ENCODE measurements at places on chromosomes 2 and 18.

DNA sequence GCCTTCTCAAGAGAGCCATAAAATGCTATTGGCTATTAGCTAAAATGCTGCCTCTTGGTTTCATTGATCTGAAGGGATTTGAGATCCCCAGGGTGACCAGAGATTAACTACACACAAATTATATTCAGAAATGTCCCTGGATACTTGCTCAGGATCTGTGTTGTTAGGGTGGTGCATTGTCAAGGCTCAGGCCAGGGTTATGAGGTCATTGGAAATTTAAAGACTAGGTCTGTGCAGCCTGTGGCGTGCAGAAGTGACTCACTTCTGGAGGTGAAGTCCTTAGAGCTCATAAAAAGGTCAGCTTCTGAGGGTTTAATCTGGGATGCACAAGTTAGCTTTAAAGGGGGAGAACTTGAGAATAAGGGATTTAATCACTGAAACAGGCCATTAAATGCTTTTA is 23.5 kb downstream of the LRRTM1 start:
- no peak for DNase-seq

DNA sequence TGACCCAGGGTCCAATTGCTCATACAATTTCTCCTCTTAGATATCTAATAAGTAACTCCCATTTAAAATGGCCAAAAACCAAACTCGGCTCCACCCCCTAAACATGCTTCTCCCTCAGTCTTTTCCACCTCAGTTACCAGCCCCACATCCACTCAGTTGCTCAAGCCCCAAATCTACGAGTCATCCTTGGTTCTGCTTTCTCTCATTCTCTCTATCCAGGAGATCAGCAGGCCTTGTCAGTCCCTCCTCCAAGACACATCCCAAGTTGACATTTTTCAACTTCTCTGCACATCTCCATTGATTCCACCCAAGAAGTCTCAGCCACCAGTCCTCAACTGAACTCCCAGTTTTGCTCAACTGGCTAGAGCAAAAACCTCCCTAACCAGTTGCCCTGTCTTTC is 40.5 kb upstream of the RTN4 start:
- DNase-seq = no peak

DNA sequence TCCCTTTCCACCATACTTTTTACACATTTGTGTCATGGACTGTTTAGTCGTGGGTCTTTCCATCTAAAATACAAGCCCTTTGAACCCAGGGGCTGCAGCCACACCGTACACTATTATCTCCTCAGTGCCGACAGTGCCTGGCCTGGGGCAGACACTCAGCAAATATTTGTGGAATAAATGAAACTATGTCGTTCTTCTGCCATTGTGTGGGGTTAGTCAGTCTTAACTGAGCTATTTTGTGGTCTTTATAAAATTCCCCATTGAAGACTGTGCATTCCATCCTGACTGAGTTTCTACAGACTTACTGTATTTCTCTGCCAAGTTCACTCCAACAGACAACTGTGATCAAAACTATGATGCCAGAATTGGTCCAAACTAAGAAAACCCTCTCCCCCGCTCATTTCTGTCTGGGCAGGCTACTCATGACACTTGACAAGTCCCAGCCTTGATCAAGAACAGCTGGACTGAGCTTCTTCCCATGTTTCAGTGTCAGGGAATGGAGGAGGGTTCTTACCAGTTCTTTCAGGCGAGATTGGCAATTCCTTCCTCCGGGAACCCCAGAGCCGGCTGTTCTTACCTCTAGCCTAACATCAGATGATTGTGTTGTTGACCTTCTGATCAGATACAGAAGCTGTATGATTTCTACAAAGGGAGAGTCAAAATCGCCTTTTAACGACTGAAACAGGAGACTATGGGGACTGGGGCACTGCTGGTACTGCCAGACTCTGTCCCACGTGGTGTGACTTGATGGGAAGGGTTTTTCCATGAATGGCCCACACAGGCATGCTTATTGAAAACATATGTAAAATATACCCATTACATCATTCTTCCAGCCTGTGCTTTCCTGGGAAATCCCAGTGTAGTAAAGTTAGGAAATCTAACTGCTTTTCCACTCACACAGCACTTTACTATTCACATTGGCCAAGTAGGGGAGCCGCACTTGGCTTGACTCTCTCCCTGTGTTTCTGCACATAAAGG is 77.4 kb upstream of the NPAS2 start:
- DNase-seq = no peak

DNA sequence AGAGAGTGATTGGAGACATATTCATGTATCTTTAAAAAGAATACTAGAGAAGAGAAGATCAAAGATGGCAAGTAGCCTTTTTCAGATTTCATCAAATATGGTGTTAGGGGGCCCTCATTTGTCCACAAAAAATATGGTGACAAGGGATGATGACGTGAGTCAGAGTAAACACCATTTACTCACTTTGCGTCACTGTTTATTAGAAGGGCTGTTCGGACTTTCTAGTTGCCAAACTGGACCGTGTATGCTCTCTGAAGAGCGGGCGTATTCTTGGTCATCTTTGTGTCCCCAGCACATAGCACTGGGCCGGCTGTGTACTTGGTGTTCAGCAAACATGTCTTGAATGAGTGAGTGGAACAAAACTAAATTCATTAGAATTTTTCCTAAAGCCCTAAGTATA is 37.5 kb downstream of the TTC39C start:
- DNase-seq = no peak

DNA sequence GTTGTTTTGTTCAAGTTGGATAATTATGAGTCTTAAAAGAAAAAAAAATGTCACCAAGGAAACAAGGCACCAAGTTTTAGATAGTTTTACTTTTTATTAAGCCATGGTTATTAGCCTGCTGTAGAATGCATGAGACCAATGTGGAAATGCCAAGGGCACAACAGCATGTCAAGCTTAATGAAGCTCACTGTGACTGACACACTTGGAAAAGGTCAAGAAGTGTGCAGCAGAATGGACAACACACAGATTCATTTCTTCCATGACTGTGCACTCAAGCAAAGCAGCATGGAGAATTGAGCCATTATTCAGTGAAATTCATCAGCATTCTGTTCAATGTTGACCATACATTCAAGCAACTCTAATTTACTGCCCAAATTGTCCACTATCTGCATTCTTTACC is 23.6 kb downstream of the SPHKAP start:
- no peak for DNase-seq

DNA sequence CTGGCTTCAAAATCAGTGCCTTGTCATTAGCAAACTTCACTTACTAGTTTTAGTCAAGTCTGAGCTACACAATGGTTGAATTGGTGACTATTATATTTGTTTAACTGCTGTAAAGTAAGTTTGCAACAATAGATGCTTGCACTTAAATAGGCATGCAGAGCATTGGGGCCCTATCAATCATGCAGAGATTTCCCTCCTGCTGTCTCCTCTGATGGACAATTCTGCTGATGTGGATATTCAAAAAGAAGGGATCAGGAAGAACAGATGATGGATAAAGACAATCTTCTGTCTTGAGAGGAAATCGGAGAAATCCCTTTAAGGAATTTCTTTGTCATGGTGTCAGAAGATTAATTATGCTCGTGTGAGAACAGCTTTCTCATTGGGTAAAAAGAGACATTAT is 89.0 kb downstream of the GREB1L start:
- DNase-seq = no peak

GRCh38 chr2:225326969-225327368 is 72.5 kb upstream of the NYAP2 start:
- no peak for DNase-seq

DNA sequence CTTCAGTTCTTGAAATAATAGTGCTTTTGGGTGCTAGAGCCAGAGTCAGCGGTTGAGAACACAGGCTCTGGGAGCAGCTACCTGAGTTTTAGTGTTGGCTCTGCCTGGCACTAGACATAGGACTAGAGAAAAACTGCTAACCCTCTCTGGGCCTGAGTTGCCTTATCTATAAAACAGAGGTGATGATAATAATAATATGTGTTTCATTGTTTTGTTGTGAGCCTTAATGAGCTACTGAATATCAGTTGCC is 391.7 kb downstream of the PTPRM start:
- DNase-seq = no peak

DNA sequence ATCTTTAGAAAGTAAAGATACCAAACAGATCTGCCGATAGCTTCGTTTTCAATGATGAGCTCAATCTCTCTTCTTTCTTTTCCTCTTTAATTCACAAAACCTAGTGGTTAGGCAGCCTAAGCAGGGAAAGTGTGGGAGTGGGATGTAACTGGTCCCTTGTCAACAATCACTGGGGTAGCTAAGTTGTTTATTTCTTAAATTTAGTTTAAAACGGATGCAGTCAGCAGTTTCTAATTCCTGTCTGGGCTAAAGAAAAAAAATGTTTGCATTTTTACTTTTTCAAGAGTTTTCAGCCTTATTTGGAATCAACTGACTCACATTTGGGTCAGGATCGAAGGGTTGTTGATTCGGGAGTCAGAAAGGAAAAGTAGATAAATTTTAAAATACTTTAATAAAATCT is 137.7 kb upstream of the TACR1 start:
- no peak for DNase-seq

DNA sequence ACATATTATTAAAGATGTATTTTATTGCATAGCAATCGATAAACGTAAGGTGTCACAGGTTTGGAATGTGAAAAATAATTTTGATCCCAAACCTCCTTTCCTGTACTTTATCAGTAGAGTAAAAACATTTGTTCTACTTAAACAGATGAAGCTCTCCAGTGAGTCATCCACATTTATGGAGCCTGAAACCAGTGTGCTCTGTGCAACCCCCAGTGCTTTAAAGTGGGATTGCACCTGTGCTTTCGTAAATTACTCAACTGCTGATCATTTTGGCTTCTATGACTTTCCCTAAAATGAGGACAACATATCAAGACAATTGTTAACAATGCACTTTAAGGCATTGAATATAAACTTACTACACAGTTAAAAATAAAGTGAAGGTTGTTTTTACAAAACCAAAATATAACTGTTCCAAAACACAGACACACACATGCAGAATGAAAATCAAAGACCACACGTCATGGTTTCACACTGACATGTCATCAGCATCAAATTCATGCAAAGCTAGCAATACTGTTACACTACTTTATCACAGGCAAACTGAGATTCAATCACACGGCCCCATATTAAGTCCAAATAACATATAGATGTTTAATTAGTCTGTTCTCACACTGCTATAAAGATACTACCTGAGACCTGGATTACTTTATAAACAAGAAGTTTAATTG is 9.7 kb downstream of the TMEM18 start:
- DNase-seq = no peak

DNA sequence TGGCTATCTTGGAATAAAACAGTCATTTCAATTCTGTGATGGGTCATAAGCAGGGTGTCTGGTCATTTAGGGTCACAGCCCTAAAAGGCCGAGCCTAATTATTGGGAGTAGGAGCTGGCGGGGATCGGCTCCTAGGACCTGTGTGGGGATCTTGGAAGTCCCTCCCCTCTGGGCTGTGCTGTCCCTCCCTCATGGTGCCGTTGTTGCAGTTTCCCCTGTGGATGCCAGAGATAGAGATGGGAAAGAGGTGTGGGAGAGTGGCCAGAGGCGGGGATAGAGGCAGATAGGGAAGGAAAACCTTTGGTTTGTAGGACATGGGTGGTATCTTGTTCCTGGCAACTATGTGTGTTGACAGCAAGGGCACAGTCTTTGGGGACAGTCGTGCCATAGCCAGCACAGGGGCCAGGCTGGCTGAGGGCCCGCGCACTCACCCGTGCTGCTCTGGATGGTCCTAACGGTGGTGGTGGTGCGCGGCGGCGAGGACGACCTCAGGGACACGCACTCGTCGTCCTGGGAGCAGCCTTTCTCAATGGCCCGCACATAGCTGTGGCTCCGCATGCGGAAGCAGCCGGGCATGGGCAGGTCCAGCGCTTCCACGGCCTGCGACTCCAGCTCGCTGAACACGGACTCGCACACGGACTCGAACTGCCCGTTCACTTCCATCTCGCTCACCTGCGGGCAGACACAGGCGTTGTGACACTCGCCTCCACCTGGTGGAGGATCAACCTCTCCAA is 278.9 kb downstream of the TGIF1 start:
- DNase-seq = no peak

- no peak for DNase-seq
These were observed 448.3 kb upstream of the POU3F3 start for GRCh38 chr2:104405623-104406022.

DNA sequence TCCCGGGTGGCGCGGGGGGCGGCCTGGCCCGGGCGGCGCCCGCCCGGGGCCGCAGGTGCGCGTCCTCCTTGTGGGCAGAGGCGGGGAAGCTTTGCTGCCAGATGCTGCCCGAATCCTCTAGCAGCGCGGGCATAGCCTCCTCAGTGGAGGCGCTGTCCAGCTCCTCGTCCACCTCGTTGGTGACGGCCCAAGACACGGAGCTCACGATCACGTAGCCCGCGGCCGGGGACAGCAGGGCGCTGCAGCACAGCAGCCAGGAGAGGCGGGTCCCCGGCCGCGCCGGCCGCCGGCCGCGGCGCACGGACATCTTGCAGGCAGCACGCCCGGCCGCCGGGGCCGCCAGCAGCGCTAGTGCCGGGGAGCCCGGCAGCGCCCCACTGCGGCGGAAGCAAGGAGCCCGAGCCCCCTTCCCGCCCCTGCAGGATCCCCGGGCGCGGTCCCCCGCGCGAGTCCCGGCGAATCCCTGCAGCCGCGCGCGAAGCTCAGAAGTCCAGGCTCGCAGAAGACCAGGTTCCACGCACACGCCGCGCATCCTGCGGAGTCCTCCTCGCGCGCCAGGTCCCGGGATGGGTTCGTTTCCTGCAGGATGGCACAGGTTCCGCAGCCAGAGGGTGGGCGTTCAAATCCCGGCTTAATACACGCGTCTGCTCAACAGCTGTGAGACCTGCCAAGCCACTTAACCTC is at the start of gene CREG2:
Gene CREG2 (minus strand): TSS at position 353 of the 684 bp plus-strand sequence. CDS start 46 bp downstream, at position 307.
- DNase-seq = no peak

DNA sequence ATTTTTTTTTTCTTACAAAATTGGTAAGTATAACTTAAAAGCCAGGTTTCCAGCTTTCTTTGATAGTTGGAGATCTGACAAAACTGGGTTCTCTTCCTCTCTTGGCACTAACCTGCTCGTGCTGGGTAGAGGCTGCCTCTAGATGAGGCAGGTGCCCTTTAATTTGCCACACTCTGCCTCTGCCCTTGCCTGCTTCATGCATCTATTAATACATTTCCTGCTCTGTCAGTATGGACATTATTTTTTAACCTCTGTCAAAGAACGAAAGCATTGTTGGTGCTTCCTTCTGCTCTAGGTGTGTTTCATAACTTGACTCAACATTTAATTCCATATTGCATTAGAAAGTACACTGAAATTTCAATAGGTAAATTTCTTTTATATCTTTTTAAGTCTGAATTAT is 490.7 kb upstream of the ZEB2 start:
- DNase-seq = no peak

Measured in activated naive CD4-positive, alpha-beta T cell (primary cell).